ENCODE measurements at places on chromosomes 5 and 9. TPM values are rescaled to one million over a fixed set of nuclear protein-coding genes. Genes with fewer than 3 reads are reported as not detected.

DNA sequence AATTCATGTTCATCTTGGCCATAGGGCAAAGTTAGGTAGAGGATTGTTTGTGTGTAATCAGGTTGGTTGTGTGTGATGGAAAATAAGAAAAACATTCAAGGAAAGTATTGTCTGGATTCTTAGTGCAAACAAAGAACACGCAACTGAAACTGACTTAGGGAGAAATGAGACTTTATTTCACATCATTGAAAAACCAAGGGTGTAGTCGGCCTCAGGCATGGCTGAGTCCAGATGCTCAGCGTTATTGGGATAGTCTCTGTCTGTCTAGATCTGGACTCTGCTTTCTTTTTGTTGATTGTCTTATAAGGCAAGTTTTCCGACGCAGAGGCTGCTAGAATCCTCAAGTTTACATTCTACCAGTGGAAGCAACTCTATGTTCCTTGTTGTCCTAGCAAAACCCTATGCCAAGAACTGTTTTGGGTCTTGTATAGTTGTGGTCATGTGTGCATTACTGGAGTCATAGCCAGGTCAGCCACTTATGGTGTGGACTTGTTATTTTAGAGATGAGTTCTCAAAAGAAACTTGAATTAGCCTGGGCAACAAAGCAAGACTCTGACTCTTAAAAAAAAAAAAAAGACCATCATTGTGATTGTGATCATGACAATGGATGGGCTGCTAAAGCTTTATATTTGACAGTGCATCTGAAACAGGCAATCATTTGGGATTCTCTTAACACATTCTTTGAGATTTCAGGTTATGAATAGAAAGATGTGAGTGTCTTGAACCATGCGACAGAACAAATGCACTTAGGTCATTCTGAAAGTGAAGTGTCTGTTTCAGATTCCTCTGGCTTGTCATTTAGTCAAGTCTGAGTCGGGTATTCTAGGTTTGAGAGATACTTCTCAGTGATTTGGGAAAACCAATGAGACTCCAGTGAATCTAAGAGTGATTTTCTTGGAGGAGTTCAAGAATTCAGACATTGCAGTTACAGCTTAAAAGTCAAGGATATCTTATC, 82.6 kb downstream of the DOCK2 start:
- H3K27me3 ChIP-seq: no peaks in the 10 kb centered on the region
- no peak overlapping the region for H3K4me3 ChIP-seq
- no peaks in the 10 kb centered on the region for H3K36me3 ChIP-seq
- no peak for DNase-seq

Gene SERINC5
- total RNA-seq: 21.2 TPM

Gene FCN2
- not detected for total RNA-seq

DNA sequence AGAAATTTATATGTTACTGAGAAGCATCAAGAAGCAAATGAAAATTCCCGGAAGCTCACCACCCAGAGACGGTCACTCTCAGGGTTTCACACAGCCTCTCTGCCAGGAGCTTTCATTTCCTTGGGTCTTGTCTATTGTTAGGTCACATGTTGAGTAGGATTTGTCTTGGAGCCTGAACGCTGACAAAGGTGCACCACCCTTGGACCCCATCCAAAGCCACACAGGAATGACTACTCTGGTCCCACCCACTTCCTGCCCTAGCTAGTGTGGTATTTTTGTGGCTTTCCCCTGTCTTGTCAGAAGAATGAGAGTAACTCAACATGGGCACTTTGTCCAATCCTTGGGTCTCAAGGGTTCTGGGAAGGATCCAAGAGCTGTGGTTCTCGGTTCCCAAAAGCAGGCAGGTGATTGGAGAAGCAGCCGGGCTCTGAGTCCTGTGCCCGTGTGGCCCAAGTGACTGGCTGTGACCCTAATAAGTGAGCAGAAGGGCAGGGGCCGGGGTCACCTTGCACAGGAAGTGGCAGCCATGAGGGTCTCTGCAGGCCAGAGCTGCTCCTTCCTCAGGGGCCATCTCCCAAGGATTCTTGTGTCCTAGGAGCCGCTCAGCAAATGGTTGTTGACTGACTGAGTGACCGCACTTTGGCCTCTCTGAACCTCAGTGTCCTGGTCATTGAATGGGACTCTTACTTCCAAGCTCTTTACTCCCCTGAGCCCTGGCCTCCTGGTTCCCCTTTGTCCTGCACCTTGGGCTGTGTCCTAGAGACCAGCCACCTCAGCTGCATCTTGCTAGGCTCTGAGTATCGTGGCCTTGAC, 6.9 kb downstream of the FGD3 start:
- H3K27ac ChIP-seq: no peak overlapping the region
- H3K36me3 ChIP-seq: no peaks in the 10 kb centered on the region
- H3K4me1 ChIP-seq: no peaks in the 10 kb centered on the region
- peak; percentile 15 for DNase-seq

Gene ZNF622
- total RNA-seq: 44.3 TPM

- H3K4me3 ChIP-seq: no peak overlapping the region
- H3K27ac ChIP-seq: no peak overlapping the region
- DNase-seq: no peak
- no peaks in the 10 kb centered on the region for H3K27me3 ChIP-seq
These were observed 131.9 kb upstream of the LMX1B start for GRCh38 chr9:126481862-126482261.

Gene SREK1
- total RNA-seq: 26.9 TPM

Gene PCDHB16
- total RNA-seq: 6.3 TPM

DNA sequence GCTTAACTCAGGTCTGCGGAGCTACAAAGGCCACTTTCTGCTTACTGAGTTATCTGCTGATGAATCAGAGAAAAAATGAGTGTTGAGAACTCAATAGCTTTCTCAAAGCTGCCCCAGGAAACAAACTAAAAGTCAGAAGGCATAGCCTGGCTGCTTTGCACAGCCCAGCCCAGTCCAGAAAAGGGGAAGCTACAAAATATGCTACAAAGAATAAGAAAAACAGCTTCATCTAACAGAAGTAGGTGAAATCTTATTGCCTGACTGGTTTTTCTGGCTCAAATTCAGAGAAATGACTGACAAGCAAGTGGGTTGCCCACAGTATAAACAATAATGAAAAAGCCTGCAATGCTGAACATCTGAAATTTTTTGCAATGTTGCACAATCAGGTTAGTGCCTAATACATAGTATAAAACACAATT, 156.2 kb downstream of the PPP2R2B start:
- H3K4me1 ChIP-seq: no peaks in the 10 kb centered on the region
- no peaks in the 10 kb centered on the region for H3K27me3 ChIP-seq
- H3K27ac ChIP-seq: no peak overlapping the region

Gene ASS1
- total RNA-seq: 89.8 TPM

DNA sequence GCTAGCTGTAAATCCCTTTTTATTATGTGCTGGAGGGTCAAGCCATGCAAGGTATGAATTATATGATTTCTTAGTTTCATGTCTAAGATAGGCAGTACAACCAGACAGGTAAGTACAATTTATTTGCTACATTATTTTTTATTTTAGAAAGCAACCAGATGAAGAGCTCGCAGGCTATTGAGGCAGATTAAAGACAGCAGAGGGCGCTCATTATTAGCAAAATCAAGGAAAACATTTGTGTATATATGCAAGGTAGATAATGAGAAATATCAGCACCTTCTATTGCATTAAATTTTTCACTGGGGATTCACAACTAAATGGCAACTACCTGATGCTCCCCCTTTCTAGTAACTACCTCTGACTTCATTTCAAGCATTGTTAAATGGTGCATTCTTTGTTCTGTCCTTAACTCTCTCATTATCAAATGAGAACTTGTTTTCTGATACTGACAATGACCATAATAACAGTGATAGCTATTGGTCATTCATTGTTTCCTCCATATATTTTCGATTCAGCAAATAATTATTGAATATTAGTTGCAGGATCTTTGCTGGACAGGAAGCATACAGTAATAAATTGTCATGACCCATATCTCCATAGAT, 8.6 kb downstream of the SCGB3A2 start:
- H3K27ac ChIP-seq: no peak overlapping the region
- no peak overlapping the region for H3K4me3 ChIP-seq
- no peaks in the 10 kb centered on the region for H3K27me3 ChIP-seq
- no peaks in the 10 kb centered on the region for H3K36me3 ChIP-seq
- H3K4me1 ChIP-seq: peaks cover 15% of the 10 kb centered on the region
- DNase-seq: peak; percentile 47

GRCh38 chr9:107175816-107176435, 107.2 kb upstream of the RAD23B start:
- H3K4me3 ChIP-seq: no peak overlapping the region
- no peaks in the 10 kb centered on the region for H3K36me3 ChIP-seq
- no peaks in the 10 kb centered on the region for H3K27me3 ChIP-seq

Gene CD74
- total RNA-seq: 12.6 TPM

Gene SMIM33
- not detected for total RNA-seq

GRCh38 chr5:56759521-56760216, 55.7 kb upstream of the MAP3K1 start:
- H3K4me3 ChIP-seq: no peak overlapping the region
- DNase-seq: no peak
- H3K36me3 ChIP-seq: no peaks in the 10 kb centered on the region
- H3K27ac ChIP-seq: peak overlapping the region; percentile 2
- no peaks in the 10 kb centered on the region for H3K27me3 ChIP-seq

Gene SOWAHA
- total RNA-seq: 0.14 TPM

Gene MARCHF3
- 5.2 TPM for total RNA-seq

- no peak overlapping the region for H3K4me3 ChIP-seq
- peak; percentile 67 for DNase-seq
- no peaks in the 10 kb centered on the region for H3K36me3 ChIP-seq
These were observed 11.7 kb upstream of the OR1J2 start for GRCh38 chr9:122498883-122499288.

GRCh38 chr9:105883847-105884246, 189.5 kb downstream of the TMEM38B start:
- H3K4me1 ChIP-seq: no peaks in the 10 kb centered on the region
- no peak overlapping the region for H3K4me3 ChIP-seq
- H3K27ac ChIP-seq: no peak overlapping the region
- no peaks in the 10 kb centered on the region for H3K36me3 ChIP-seq
- H3K27me3 ChIP-seq: no peaks in the 10 kb centered on the region
- no peak for DNase-seq

DNA sequence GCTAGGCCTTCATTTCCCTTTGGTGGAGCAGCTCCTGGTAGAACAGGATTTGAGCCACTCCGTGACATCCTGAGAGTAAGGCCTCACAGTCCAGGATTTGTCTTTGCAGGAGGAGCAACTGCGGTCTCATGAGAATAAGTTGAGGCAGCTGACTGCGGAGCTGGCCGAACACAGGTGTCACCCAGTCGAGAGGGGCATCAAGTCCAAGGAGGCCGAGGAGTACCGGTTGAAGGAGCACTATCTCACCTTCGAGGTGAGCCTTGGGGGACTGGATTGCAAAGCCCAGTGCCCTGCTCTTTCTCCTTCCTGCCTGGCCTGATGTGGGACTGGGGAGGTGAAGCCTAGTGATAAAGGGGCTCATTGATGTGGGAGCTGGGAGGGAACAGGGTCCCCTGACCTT, 44.3 kb downstream of the PSD2 start:
- no peak overlapping the region for H3K27ac ChIP-seq
- H3K4me1 ChIP-seq: no peaks in the 10 kb centered on the region
- no peak overlapping the region for H3K4me3 ChIP-seq
- no peaks in the 10 kb centered on the region for H3K27me3 ChIP-seq

GRCh38 chr5:60494144-60494543, 205.8 kb downstream of the DEPDC1B start:
- no peak for DNase-seq
- no peak overlapping the region for H3K4me3 ChIP-seq

Gene IL13
- not detected for total RNA-seq

Gene SPRY4
- total RNA-seq: 10.0 TPM

DNA sequence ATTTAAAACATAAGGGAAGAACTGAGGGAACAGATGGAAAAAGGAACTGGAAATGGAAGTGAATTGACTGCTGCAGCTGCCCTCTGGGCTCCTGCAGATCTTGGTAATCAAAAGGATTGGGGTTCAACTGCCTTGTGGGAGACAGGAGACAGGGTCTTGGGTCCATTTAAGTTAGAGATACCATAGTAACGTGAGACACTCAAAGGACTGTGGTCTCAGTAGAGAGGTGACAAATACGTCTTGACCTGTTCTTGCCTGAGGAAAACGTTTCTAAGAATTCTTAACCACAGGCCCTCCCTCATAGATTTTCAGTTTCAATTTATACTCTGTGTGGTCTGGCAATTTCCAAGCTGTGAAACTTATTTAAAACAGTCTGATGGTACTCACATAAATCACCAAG, 100.8 kb upstream of the DHFR start:
- peaks cover 7% of the 10 kb centered on the region for H3K4me1 ChIP-seq
- H3K4me3 ChIP-seq: no peak overlapping the region
- H3K27ac ChIP-seq: no peak overlapping the region
- no peak for DNase-seq

GRCh38 chr9:94623253-94623652, 16.1 kb downstream of the FBP1 start:
- peaks cover 5% of the 10 kb centered on the region for H3K4me1 ChIP-seq
- peak; percentile 52 for DNase-seq
- H3K4me3 ChIP-seq: no peak overlapping the region

Gene GRAMD2B
- total RNA-seq: 17.7 TPM

DNA sequence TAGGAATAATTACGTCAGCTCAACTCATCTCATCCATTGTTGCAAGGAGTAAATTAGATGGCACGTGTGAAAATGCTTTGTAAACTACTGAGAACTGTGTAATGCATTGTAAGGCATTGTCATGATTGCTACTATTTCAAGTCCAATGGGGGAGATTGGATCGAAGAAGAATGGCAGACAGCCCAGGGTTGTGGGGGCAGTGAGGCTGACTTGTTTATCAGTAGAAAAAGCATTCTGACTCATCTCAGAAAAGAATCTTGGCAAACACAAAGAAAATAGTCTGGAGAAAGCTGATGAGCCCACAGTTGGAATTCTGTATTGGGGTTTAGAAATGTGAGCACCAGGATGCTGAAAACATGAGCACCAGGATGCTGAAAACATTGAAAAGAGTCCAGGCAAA, 28.0 kb upstream of the DAP start:
- no peaks in the 10 kb centered on the region for H3K4me1 ChIP-seq
- no peak overlapping the region for H3K27ac ChIP-seq
- H3K4me3 ChIP-seq: no peak overlapping the region
- no peaks in the 10 kb centered on the region for H3K27me3 ChIP-seq
- no peaks in the 10 kb centered on the region for H3K36me3 ChIP-seq

DNA sequence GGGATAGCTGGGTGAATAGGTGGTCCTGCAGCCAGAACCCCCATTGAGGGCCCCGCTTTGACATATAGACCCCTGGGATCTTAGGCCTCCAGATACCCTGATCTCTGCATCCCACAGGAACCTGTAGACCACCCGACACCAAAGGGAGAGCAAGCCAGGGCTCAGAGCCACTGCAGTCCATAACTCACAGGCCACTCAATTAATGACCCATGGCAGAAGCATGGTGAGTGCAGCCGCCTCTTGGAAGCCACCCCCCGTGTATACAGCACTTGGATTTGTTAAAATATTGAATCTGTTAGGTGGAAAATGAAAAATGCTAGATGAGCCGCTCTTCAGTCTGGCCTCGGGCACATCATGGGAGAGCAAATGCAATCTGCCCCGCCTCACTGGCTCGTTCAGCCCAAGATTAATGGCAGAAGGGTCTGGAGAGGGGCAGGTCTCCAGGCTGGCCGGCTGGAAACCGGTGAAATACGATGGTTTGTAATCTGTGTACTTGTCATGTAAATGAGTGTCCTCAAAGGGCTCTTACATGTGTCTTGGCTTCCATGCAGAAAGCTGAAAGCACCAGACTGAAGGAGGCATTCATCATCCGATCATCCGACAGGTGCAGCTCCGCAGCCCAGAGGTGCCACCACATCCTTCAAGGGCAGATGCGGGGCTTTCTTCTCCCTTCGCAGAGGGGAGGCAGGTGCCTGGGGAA, 111.3 kb downstream of the OLFM1 start:
- no peak overlapping the region for H3K27ac ChIP-seq
- H3K4me1 ChIP-seq: no peaks in the 10 kb centered on the region
- DNase-seq: no peak
